Stimulated activated CD8-positive, alpha-beta memory T cell treated with anti-CD3 and anti-CD28 coated beads, Interleukin-7, amount 100 ng/mL, for 24 hours (primary cell): ENCODE measurements at places on chromosomes 4 and X.

- no peak for DNase-seq
Observed at GRCh38 chrX:119374736-119375135, 24.4 kb upstream of the SLC25A43 start.

DNA sequence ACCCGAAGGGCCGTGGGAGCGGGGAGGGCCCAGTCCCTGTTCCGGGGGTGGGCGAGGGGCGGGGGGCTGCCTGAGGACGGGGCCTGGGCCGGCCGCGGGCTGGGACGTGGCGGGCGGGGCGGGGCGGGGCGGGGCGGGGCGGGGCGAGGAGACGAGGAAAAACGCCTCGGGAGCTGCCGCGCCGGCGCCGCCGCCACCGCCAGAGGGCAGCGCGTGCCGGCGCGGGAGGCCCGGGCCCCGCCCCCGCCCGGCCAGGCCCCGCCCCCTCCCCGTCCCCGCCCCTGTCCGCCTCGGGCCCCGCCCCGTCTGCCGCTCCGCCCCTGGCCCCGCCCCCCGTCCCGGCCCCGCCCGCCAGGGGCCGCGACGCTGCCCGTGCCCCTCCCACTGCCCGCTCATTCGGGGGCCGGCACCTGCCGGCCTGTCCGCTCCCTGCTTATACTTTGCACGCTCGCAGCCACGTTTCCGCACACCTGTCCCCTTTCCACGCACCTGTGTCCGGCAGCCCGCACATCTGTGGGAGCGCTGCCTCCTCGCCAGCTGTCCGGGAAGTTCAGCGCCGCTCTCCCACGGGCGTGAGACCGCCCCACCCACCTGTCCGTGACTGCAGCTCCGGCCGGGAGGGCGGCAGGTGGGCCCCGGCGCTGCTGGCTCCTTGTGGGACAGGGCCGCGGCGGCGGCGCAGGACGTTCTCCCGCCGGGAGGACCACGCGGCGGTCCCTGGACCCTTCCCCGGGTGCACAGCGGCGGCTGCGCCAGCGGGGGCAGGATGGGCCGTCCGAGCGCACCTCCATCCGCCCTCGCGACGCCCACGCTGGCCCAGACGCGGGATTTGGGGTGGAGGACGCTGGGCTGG is 1.7 kb upstream of the FGFRL1 start:
- peak; percentile 48 for DNase-seq

- no peak for DNase-seq
Observed at GRCh38 chr4:7788193-7788592, 151.5 kb downstream of the AFAP1 start.

- no peak for DNase-seq
Observed at GRCh38 chr4:147370881-147371280, 110.0 kb upstream of the EDNRA start.

- no peak for DNase-seq
Observed at GRCh38 chrX:153456161-153456560, 10.3 kb upstream of the TREX2 start.

GRCh38 chr4:155999725-156000124 is 46.1 kb upstream of the CTSO start:
- no peak for DNase-seq

GRCh38 chrX:36348509-36348908 is 429.0 kb downstream of the CFAP47 start:
- DNase-seq: no peak

DNA sequence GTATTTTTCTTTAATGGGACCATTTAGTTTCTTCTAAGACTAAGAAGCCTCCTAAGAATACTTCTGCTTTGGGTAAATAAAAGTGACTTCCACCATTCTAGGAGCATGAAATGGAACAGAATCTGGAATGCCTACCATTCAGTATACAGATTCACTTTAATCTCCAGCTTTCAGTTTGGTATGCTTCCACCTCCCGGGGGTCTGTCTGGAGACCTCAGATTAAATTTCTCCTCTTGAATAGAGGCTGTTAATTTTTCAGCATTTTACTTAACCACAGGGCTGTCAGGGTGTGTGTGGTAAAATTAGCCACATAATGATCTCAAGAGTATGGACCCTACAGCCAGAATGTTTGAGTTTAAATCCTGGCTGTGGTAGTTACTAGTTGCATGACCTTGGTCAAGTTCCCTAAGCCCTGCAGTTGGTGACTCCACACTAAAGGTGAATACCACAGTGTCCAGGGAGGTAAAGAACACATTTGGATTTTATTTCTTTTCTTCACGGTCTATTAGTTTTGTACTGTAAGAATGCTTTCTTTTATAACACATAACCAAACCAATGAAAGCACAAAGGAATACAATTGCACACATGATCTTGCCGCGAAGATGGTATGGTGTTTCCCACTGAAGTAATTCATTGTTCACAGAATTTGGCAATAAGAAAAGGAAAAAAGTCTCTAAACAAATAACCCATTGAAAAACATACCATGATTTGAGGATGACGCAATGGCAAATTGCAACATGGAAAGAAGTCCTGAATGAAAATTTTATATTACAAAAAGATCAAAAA is 37.3 kb upstream of the TRIM2 start:
- no peak for DNase-seq

- DNase-seq: no peak
Observed at GRCh38 chr4:121072224-121073003, at the start of gene NDNF. TSS of gene NDNF (minus strand) at chr4:121072535. CDS start at chr4:121045837, 26,698 bp downstream.

GRCh38 chr4:189001283-189001970 is 862.2 kb downstream of the TRIML1 start:
- no peak for DNase-seq

GRCh38 chrX:54980334-54980733 is 13.7 kb downstream of the PFKFB1 start:
- no peak for DNase-seq

- no peak for DNase-seq
Observed at GRCh38 chr4:156596706-156597329, 374.8 kb downstream of the PDGFC start.

DNA sequence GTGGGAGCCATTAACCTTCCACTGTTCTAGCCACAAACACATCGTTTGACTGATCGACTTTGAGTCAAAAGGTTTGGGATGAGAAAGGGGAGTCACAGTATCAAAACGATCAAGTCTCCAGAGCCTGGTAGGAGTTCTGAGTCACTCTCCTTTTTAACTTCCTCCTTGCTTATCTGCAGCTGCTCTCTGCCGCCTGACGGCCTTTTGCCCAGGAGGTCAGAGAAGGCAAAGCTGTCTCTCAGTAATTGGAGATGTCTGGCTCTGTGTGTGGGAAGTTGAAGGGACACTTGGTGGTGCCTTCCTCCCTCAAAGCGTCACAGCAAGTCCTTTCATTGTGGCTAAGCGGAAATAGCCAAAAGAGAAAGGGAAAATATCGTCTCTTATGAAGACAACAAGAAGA is 63.1 kb downstream of the ANOS1 start:
- no peak for DNase-seq

DNA sequence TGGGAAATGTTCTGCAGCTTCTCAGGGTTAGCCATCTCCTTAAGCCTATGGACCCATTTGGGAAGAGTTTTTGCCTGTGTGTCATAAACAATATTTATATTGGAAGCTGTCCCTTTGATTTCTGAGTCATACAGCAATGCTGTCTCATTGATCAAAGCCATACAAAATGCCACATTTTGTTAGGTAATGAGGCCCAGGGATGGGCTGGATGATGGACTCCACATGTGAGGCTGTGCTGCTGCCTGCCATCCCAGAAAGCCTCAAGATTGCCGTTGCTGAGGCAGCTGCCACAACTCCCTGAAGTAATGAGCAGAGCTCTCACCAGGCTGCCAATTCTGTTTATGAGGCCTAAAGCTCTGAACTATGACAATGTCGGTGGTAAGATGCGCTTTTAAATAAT is 12.2 kb upstream of the GJB1 start:
- no peak for DNase-seq

GRCh38 chr4:181860157-181860556 is 383.0 kb upstream of the TENM3 start:
- DNase-seq: no peak

DNA sequence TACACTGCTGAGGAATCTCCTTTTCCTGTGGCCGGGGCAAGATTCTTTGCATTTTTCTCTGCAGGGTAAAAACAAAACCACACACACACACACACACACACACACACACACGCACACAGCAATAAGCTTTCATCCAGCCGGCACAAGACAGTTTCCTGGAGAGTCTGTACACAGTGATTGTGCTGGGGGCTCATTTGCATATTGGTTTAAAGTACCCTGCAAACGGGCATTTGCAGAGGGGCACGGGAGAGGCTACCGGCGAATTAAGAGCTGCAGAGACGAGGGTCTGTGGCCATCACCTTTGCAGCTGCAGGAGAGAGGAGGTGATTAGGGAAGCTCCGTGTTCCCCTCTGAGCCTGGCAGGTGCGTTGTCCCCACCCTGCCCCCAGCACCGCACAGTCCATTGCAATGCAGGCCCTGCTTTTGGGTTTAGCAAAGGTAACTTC is 219.9 kb downstream of the SHOX start:
- no peak for DNase-seq

- DNase-seq: no peak
Observed at GRCh38 chr4:108107729-108108382, 60.9 kb downstream of the LEF1 start.

- no peak for DNase-seq
Observed at GRCh38 chr4:60443068-60443467, 757.1 kb upstream of the ADGRL3 start.

- no peak for DNase-seq
Observed at GRCh38 chrX:134683351-134684005, 25.2 kb upstream of the PLAC1 start.

DNA sequence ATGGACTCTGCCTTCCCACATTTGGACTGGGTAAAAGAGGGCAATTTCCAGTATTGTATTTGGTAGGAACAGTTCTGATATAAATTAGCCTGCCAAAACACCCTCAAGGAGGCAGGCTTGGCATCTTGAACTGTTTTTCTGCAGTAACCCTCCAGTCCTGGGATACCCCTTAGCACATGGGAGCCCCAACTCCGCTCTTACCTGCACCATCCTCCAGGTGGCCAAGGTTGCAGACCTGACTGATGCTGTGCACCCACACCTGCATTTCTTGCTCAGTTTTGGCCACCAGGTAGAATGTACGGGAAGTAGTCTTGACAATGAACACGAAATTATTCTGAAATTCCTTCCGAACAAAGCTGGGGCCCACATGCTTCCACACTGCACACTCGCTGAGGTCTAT is 35.1 kb downstream of the GAB3 start:
- no peak for DNase-seq

GRCh38 chr4:21826071-21826470 is 122.5 kb downstream of the KCNIP4 start:
- DNase-seq: no peak

- no peak for DNase-seq
Observed at GRCh38 chr4:156606554-156607477, 364.8 kb downstream of the PDGFC start.

DNA sequence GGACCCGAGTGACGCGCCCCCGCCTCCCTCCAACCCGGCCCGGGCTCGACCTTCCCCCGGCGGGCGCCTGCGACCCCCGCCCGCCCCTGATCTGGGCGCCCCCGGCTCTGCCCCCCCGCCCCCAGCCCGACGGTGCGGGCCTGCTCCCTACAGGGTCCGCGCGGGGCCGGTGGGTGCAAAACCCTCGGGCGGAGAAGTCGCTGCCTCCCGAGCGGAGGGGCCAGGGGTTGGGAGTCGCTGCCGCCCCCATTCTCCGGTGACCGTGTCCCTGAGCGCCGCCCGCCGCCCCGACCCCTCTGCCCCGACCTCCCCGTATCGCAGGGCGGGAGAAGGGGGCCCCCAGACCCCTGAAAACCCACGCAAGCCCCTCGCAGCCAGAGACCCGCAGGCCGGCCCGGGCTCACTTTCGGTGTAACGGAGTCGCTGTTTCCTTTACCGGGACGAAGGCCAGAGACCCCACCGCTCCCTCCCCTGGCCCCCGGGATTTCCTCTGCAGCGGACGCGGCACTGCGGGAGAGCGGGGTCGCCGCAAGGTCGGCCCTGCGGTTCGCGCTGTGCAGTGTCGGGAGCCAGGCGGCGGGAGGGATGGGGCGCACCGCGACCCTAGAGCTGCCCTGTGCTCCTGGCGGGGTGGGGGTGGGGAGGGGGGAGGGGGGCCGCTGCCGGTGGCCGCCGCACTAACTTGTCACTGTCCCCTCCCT is 729 bp upstream of the CPLX1 start:
- DNase-seq: no peak

DNA sequence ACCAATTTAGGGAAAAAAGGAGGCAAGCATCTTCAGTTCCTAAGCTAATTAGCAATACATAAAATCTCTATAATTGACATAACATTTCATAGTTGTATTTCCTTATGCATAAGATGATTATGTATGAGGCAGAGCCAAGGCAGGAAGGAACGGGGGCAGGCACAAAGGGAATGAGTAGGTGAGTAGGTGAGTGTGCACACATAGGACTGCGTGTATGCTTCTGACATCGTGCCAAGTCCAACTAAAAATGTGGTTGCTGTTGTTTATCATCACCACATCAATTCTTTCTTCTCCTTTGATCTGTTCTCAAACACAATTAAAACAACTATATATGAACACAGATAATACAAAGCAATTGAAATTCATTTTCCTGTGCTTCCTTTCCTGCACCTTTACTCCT is 131.2 kb downstream of the UNC5C start:
- DNase-seq: no peak

DNA sequence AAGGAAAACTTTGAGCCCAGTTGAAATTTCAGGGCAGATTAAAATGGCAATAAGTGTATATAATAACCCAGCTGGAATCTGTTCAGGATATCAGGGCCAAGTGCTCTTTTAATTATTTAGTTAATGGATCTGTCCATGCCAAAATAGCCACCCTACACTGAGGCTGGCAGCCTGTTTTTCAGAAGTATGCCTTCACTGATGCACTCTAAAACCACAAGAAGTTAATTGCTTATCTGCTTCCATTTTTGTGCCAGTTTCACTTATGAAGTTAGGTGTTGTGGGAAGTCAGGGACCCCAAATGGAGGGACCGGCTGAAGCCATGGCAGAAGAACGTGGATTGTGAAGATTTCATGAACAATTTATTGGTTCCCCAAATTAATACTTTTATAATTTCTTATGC is 960.3 kb downstream of the C4orf33 start:
- no peak for DNase-seq

DNA sequence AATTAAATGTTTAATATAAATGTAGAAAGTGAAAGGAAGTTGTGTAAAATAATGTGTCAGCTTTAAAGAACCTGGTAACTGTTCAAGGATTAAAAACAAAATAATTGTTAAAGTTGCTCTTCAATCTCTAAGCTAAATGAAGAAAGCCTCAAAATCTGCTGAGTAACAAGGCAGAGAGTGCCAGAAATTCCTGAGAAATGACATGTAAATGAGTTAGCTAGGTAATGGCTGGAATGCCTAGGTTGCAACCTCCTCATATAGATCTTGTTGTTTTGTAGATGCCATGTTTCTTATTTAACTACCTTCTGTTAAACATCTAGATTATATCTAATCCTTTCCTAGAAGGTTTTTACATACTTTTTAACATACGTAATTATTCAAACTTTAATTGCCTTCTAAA is 763.6 kb upstream of the AGA start:
- no peak for DNase-seq

- DNase-seq: no peak
Observed at GRCh38 chr4:11609751-11610150, 181.1 kb upstream of the HS3ST1 start.

- no peak for DNase-seq
Observed at GRCh38 chr4:172998527-172999469, 169.8 kb upstream of the GALNT7 start.

GRCh38 chrX:2516623-2517022 is 15.8 kb upstream of the DHRSX start:
- DNase-seq: no peak
